ENCODE measurements at places on chromosomes 3 and 15.

- no peak for DNase-seq
Observed at GRCh38 chr15:65335278-65336055, 31.0 kb downstream of the RNU5B-1 start.

DNA sequence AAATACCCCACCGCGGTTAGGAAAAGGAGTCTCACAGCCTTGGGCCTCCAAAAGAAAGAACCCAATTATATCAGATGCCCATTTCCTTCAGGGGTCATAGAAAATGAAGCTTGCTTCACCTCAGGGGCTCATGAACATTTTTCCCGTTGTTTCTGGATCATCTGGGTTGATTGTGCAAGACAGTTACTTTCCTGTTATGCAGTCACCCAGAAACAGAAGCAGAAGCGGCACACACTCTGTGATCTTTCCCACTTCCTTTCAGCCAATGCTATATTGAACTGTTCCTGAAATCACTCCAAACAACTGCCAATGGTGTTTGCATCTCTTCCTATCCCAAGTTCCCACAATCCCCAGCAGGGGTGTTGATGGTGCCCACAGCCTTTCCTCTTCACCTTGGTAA is 295.6 kb upstream of the RASGRP1 start:
- DNase-seq, result no peak

DNA sequence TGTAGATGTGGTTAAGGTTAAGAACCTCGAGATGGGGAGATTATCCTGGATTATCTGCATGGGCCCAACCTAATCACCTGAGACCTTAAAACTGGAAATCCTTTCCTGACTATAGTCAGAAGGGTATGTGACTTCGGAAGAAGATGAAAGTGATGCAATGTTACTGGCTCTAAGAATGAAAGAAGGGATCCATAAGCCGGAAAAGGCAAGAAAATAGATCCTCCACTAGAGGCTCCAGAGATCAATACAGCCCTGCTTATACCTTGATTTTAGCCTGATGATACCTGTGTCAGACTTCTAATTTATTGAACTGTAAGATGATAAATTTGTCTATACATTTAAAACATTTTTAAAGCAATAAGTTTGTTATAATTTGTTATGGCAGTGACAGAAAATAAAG is 21.5 kb upstream of the GASK1A start:
- no peak for DNase-seq

- DNase-seq, result no peak
Observed at GRCh38 chr3:163218336-163218735, 1721.7 kb downstream of the OTOL1 start.

GRCh38 chr3:197749315-197749600 is 425 bp upstream of the FYTTD1 start:
- peak; percentile 68 for DNase-seq

- no peak for DNase-seq
Observed at GRCh38 chr3:82461049-82461889, 699.8 kb upstream of the GBE1 start.

DNA sequence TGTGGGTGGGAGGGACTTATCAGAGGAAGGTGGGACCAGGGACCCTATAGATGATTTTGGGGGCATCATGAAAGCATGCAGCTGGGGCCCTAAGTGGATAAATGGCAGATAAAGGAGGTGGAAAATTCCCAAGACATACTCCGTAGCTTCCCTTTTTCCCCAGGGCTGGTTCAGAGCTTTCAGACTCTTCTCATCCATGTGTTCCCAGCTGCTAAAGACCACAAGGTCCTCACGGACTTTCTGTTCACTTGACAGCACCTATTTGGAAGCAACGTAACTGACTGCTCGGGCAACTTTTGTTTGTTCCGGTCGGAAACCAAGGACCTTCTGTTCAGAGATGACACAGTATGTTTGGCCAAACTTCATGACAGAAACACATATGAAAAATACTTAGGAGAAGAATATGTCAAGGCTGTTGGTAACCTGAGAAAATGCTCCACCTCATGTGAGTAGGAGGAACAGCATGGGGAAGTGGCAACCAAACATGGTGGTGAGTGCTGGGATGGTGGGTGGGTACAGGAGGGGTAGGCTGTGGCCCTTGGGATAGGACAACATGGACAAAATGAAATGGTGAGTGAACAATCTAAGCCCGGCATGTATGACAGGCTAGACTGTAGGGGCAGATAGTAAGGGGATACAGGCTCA is 28.7 kb upstream of the SRPRB start:
- DNase-seq, result no peak

DNA sequence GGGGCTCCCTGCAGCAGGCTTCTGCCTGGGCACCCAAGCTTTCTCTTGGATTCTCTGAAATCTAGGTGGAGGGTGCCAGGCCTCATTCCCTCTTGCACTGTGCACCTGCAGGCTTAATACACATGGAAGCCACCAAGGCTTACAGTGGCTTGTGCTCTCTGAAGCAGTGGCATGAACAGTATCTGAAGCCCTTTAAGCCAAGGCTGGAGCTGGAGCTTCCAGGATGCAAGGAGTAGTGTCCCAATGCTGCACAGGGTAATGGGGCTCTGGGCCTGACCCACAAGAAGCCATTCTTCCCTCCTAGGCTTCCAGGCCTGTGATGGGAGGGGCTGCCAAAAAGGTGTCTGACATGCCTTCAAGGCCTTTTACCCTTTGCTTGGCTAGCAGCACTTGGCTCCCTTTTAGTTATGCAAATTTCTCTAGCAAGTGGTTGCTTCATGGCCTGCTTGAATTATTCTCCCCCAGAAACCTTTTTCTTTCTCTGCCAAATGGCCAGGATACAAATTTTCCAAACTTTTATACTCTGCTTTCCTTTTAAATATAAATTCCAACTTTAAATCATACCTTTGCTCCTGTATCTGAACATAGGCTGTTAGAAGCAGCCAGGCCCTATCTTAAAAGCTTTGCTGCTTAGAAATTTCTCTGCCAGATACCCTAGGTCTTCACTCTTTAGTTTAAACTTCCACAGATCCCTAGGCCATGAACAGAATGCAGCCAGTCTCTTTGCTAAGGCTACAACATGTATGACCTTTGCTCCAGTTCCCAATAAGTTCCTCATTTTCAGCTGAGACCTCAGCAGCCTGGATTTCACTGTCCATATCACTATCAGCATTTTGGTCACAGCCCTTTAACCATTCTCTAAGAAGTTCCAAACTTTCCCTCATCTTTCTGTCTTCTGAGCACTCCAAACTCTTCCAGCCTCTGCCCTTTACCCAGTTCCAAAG is 201.1 kb upstream of the LRRFIP2 start:
- DNase-seq, result no peak

DNA sequence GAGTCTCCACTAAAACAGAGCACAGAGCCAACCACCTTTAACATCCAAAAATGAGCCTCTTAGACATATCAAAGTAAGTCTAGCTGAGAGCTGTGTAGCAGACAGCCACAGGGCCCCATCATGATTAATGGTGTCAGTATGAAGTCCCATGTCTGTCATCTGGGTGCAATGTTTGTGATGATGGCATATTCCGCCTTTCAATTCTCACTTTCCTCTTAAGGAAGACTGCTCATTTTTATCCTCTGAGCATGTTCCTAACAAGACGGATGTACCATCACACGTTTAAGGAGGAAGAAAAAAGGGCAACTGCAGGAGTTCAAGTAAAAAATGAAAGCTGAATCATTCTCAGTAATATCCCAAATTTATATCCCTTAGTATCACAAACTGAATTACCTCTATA is 85.8 kb upstream of the KCNMB2 start:
- no peak for DNase-seq

- DNase-seq, result no peak
Observed at GRCh38 chr3:14366248-14366647, 36.2 kb upstream of the SLC6A6 start.

DNA sequence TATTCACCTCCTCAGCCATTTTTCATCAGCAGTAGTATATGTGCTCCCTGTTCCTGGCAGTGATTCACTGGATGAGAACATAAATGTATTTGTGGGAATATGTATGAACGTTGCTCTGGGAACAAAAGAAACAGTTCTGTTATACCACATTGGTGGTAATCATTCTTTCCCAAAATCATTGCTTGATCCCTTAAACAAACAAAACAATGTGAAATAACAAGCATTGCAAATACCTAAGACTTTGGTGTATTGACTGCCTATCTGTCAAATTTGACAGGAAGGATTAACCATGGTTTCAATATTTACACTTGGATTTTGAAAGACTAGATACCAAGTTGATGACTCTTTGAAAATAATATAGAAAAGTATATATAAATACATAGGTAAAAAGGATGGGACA is 284.1 kb downstream of the FHIT start:
- no peak for DNase-seq

DNA sequence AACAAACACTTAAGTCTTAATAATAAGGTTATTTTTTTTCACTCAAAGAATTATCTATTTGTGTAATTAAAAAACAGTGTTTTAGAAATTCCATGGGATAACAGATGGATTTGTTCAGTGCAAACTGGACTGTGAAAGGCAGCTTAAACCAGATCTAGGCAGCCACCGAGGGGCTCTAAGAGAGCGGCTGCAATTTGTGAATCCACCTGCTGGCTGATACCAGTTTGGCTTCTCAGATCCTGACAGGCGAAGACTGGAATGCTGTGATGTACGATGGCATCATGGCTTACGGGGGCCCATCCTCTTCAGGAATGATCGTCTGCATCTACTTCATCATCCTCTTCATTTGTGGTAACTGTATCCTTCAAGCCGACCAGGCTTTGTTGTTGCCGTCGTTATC is 119.6 kb downstream of the CHDH start:
- DNase-seq, result no peak

All from GM20000 (cell line).